AG04449 (cell line): ENCODE measurements at places on chromosomes 3 and 15.

DNA sequence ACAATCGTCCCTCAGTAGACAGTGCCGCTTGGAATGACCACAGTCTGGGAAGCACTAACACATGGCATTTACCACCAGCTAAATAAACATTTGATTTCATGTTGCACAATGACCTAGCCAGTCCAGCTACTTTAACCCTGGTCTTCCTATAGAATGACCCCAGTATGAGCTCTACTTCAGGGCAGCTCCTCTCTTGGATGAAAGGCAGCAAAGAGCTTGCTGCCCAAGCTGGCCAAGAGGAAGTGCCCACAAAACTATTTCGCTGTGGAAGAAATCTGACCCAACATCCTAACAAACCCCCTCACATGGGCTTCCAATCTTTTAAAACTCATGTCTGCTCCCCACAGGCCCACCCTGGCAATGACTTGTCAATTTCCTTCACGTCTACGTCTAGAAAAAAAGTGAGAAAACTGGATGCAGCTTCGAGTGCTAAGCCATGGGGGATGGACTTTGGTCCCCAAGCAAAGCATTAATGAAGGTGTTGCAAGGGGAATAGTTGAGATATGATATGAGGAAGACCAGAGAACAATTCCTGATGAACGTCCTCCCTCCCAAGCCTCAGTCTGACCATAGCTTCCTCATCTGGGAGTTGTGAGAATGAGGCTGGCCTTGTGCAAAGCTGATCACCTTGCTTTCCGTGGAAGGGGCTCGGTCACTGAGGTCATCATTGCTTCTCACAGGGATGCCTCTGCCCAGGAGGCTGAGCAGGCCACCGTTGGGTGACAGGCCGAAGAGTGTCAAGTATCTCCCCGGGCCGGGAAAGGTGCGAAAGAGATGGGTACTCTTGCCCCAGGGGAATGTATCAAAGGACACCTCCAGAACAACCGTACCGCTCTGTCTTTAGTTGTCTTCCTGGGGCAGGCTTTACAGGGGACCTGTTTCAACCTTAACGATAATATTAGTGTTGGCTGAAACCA is 964 bp downstream of the SLC25A20 start:
- no peak for DNase-seq

- DNase-seq, result peak; percentile 23
These were observed 618.2 kb upstream of the ZNF717 start for GRCh38 chr3:76403556-76403955.

DNA sequence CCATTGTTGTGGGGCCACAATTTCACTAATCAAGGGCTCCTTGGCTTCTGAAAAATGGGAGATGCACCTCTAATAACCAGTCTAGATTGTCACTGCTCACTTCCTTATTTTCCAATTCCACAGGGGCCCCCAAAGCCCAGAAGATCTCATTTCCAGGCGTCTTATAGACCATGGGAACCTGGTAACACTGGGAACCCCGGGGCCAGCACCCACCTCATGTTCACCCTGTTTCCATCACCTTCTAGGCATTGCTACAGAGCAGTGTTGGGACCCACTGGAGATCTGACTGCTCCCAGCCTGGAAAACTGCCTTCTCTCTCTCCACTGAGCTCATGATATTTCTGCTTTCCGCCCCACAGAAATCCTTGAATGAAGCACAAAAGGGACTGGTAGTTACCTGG is 61.5 kb downstream of the TFRC start:
- no peak for DNase-seq

DNA sequence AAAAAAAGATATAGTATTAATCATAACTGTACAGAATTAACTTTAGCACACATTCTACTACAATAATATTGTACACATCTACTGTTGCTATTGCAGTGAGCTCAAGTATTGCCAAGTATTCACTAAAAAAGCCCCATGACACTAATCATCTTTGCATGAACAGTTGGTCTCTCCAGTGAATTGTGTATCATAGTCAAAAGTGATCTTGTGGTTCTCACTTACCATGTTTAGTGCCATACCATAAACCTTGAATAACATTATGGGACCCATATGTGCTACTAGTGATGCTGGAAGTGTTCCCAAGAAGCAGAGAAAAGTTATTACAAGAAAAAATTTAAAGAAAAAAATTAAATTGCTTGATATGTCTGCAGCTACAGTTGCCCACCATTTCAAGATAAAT is 177.1 kb downstream of the PCCB start:
- no peak for DNase-seq

- no peak for DNase-seq
These were observed 178.4 kb upstream of the SLC2A2 start for GRCh38 chr3:171204942-171205341.
